ENCODE measurements at places on chromosomes 16 and 17.
A peak's percentile ranks its signal among the peaks of the same experiment; 100 is the strongest.

GRCh38 chr16:20916942-20917341 is 16.4 kb downstream of the LYRM1 start:
- no peak for DNase-seq

DNA sequence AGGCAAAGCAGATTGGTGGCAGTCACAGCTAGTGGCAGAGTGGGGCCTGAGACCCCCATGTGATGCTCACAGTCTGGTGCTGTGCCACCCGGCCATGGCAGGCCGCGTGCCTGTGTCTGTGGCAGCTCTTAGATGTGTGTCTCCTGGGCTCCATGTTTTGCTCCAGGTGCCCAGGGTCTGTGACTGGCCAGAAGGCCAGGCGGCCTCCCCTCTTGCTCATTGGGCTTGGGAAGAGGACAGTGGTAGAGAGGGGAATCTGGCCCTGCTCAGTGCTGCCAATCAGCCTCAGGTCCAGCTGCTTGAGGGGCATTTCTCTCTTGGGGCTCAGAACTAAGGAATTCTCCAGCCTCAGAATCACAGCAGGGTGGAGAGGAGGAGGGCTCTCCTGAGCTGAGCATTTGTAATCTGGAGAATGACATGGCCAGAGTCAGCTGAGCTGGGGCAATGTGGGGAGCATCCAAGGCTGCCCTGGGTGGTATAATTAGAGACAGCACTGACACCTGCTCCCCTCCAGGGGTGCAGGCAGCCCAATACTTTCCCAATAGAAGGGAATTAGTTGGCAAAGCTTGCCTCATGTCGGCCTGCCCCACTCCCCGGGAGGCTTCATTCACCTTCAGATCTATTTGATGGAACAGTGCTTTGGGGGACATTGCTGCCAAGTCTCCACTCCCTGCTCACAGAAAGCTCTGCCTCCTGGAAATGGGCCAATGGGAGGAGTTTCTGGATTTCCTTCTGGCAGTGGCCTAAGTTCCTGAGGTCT is 2.7 kb upstream of the LASP1NB start:
- DNase-seq: no peak

- DNase-seq: no peak
These were observed 5.5 kb downstream of the WWP2 start for GRCh38 chr16:69767459-69768229.

DNA sequence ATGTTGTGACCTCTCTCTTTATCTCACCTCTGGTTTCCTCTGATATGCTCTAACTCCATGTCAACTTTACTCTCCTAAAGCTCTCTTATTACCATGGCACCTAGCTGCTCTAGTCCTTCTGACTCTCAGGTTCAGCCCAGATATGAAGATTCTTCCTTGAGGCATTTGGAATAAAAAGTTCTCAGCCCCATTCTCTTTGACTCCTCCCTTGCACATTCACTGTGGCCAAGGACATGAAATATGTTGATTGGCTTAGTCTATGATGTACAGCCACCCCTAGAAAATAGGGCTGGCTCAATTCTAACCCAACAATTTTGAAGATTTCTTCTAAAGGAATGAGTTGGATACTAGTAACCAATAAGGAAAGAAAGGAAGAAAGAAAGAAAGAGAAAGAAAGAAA is 20.8 kb upstream of the GAS7 start:
- no peak for DNase-seq

GRCh38 chr16:31344712-31345111 is 10.3 kb upstream of the ITGAX start:
- DNase-seq: no peak

- DNase-seq: no peak
These were observed 32.0 kb downstream of the GSE1 start for GRCh38 chr16:85645021-85645589.

GRCh38 chr17:47278561-47278960 is 24.9 kb downstream of the ITGB3 start:
- no peak for DNase-seq

- no peak for DNase-seq
These were observed 96.3 kb upstream of the RCVRN start for GRCh38 chr17:10001306-10001873.

- DNase-seq: no peak
These were observed 1.8 kb downstream of the ALKBH5 start for GRCh38 chr17:18185391-18185790.

- DNase-seq: no peak
These were observed 241.1 kb downstream of the PRKCA start for GRCh38 chr17:66543526-66543925.

DNA sequence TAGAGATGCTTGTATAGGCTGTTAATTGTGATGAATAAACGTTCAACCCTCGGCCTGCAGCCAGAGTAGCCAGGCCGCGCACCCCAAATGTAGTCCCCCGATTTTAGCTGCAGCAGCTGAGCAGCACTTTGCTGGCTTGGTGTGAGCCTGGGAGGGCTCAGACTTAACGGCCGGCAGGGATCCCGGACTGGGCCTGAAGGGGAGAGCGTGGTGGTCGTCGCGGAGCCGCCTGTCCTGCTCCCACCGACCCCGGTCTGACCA is 11.9 kb downstream of the ZNF629 start:
- no peak for DNase-seq

GRCh38 chr17:51860954-51861561 is 297.5 kb downstream of the CA10 start:
- no peak for DNase-seq

- DNase-seq: no peak
These were observed 15.5 kb downstream of the MAP1LC3B start for GRCh38 chr16:87407511-87408112.

- DNase-seq: no peak
These were observed 6.3 kb downstream of the JPT1 start for GRCh38 chr17:75147878-75148546.

DNA sequence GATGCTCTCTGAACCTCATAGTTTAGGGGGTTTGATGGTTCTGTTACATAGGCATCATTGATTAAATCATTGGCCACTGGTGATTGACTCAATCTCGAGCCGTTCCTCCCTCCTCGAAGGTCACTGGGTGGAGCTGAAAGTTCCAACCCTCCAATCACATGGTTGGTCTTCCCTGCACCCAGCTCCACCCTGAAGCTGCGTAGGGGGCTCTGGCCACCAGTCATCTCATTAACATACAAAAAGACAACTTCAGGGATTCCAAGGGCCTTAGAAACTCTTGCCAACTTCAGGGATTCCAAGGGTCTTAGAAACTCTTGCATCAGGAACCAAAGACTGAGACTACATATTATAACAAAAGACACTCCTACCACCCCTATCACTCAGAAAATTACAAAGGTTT is 306.5 kb upstream of the TNRC6C start:
- no peak for DNase-seq

- peak; percentile 31 for DNase-seq
These were observed 43.4 kb downstream of the HNF1B start for GRCh38 chr17:37701496-37701898.

DNA sequence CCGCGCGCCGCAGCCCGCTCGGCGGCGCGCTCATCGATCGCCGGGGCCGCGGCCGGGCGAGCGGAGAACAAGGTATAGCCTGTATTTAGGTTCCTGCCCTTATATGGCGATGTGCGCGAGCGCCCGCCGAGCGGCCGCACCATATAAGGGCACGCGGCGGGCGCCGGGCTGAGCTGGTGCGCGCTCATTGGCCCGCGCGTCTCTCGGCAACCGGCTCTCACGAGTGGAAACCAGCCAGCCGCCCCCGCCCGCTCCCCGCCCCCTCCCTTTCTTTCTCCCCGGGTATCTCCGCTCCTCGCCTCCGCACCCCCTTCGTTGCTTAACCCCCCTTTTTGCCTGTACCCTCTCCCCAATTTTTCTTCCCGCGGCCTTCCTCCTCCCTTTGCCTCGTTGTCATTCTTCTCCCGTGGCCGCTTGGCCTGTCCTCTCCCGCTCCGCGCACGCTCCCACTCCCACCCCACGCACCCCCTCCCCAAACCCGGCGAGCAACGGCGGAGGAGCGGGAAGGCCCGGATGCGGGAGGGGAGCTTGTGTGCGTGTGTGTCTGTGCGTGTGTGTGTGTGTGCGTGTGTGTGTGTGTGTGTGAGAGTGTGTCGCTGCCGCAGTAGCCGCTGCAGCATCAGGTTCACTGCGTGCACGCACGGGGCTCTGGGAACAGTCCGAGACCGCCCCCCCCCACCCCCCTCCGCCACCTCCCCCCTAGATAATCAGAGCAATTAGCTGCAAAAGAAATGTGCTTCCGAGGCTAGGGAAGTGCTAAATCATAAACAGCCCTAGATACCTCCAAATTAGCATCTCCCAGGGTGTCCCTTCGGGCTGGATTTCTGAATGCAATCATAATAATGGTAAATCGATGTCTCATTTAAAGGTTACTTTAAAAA is 13.5 kb upstream of the CBX8 start:
- peak; percentile 71 for DNase-seq

DNA sequence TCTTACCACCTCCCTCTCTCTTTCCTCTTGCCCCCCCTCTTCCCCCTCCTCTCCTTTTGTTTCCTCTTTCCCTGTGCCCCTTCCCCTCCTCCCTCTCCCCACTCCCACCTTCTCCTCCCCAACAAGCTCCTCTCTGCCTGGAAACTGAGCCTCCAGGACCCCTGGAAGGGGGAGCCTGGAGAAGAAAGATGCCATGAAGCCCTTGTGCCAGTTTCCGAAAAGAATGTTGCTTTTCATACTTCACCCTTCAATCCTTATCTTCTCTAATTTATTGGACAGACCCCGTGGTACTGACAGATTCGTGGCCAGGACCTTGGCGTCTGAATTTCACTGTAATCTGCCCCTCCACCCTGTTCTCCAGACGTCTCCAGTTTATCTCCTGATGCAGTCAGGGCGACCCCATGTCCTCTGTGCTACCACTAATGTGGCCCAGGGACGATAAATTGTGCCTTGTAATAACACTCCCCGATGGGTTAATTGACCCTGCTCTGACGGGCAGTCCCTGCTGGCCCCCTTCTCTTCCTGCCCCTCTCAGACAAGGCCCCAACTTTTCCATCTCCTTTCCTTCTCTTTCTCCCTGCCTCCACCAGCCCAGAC is 138.4 kb upstream of the GSE1 start:
- DNase-seq: no peak

GRCh38 chr16:62283-62967 is 8.8 kb downstream of the SNRNP25 start:
- no peak for DNase-seq

- no peak for DNase-seq
These were observed 31.9 kb upstream of the CREBBP start for GRCh38 chr16:3912373-3912772.

- no peak for DNase-seq
These were observed 4.8 kb downstream of the SLC7A5 start for GRCh38 chr16:87864331-87864989.

- DNase-seq: no peak
These were observed 40.8 kb downstream of the RPA1 start for GRCh38 chr17:1870592-1870991.

- DNase-seq: no peak
These were observed 4.0 kb downstream of the HIC1 start for GRCh38 chr17:2058586-2059546.

Measured in stimulated activated CD4-positive, alpha-beta T cell treated with anti-CD3 and anti-CD28 coated beads, Interleukin-1b, Interleukin-23, amount 100 ng/mL, for 24 hours (primary cell).